ENCODE measurements at places on chromosomes 12 and 14. TPM values are rescaled to one million over a fixed set of nuclear protein-coding genes. Genes with fewer than 3 reads are reported as not detected.

Gene KRT77
- total RNA-seq, result not detected

Gene FAM234B
- 36.3 TPM for total RNA-seq

DNA sequence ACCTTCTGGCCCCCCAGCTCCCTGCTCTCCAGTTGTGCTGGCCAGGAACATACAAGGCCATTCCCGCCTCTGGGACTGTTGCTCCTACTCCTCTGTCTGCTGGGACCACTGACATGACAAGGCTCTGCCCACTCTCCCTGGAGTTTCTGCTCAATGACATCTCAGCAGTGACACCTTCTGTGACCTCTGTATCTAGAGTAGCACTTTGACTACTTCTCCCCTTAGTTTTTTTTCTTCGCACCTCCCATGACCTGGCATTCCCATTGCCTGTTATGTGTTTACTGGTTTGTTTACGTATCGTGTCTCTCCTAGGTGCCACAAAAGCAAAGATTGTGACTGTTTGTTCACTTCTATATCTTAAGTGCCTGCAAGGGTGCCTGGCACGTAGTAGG is 40.1 kb upstream of the TMEM263 start:
- DNase-seq, result no peak
- no peak overlapping the region for H3K27ac ChIP-seq
- H3K4me1 ChIP-seq, result peaks cover 11% of the 10 kb centered on the region
- H3K36me3 ChIP-seq, result no peaks in the 10 kb centered on the region
- peaks cover 5% of the 10 kb centered on the region for H3K27me3 ChIP-seq
- H3K4me3 ChIP-seq, result no peak overlapping the region

DNA sequence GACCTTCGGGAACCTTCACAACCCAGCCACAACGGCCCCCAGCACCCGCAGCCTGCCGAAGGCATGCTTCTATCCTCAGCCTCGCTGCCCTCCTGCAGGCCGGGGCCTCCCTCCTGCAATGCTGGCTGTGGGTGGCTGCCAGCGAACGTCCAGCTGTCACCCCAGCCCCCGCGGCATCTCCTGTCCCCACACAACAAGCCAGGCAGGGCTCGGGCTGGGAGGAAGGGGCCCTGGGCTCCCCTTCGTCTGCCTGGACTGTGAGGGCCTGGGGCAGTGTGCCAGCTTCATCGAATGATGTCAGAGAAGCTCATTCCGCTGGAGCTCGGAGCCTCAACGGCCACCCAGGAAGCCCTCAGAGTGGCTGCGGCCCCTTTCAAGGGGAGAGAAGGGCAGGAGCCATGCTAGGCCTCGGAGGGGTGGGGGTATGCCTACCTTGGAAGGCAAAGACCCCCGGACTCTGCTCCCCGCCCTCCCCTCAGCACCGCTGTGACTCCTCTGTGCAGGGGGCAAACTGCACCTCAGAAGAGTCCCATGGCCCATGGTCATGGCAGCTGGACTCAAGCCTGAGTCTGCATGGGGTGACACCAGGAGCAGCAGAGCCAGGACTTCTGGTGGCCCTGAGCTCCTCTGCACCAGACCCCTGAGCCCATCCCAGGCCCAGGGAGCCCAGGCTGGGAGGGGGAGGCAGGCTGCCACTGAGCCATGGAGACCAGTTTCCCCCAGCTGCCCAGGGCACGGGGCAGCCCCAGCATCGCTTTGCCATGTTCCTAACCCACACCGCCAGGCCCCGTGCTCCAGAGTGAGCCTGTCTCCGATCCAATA is 24.7 kb upstream of the C14orf180 start:
- no peaks in the 10 kb centered on the region for H3K4me1 ChIP-seq
- H3K27me3 ChIP-seq, result peaks cover 7% of the 10 kb centered on the region
- H3K36me3 ChIP-seq, result no peaks in the 10 kb centered on the region
- no peak for DNase-seq
- no peak overlapping the region for H3K4me3 ChIP-seq

DNA sequence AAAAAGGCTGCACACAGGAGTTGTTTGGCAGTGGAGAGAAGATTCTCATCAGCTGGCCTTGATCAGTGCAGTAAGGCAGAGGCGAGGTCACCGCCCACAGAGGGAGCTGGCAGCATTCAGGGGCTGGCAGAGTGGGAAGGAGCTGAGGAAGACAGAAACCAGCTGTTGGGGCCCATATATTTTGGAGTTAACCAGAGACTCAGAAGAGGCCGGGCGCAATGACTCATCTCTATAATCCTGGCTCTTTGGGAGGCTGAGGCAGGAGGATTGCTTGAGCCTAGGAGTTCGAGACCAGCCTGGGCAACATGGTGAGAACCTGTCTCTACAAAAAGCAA is 17.7 kb downstream of the SMCO2 start:
- peaks cover 3% of the 10 kb centered on the region for H3K27me3 ChIP-seq
- no peak overlapping the region for H3K27ac ChIP-seq
- no peaks in the 10 kb centered on the region for H3K36me3 ChIP-seq
- no peak for DNase-seq

- DNase-seq, result no peak
- no peak overlapping the region for H3K27ac ChIP-seq
- no peaks in the 10 kb centered on the region for H3K27me3 ChIP-seq
- no peak overlapping the region for H3K4me3 ChIP-seq
- no peaks in the 10 kb centered on the region for H3K36me3 ChIP-seq
Observed at GRCh38 chr14:84894254-84894653, 635.7 kb upstream of the FLRT2 start.

GRCh38 chr14:84493779-84494178 is 1036.2 kb upstream of the FLRT2 start:
- DNase-seq, result no peak
- H3K27me3 ChIP-seq, result no peaks in the 10 kb centered on the region
- H3K4me1 ChIP-seq, result no peaks in the 10 kb centered on the region
- no peaks in the 10 kb centered on the region for H3K36me3 ChIP-seq

- H3K36me3 ChIP-seq, result peaks cover 12% of the 10 kb centered on the region
- peaks cover 3% of the 10 kb centered on the region for H3K27me3 ChIP-seq
- no peak for DNase-seq
- H3K27ac ChIP-seq, result peak overlapping the region; percentile 75
- H3K4me3 ChIP-seq, result no peak overlapping the region
Observed at GRCh38 chr12:66132408-66132807, 1.9 kb upstream of the LLPH start.

DNA sequence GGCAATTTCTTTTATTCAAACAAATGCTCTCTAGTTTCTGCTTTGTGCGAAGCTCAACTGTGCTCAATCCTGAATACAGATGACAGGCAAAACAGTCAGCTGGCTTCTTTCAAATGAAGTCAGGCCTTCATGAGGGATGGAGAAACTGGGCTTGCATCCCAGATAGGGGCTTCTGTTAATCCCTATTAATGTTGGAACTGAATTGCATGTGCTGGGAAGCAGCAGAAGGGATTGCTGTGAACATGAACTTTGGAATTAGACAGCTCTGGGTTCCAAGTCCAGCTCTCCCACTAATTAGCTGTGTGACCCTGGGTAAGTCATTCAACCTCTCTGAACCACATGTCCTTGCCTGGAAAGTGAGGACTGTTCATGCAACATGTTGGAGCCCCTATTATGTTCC is 21.1 kb upstream of the CORO1C start:
- H3K4me3 ChIP-seq, result no peak overlapping the region
- peaks cover 5% of the 10 kb centered on the region for H3K4me1 ChIP-seq
- peaks cover 1% of the 10 kb centered on the region for H3K36me3 ChIP-seq
- H3K27me3 ChIP-seq, result peaks cover 2% of the 10 kb centered on the region

Gene SRRM4
- total RNA-seq, result 3.6 TPM

GRCh38 chr12:38904537-38905479 is 583 bp downstream of the CPNE8 start:
- DNase-seq, result peak; percentile 55
- H3K27ac ChIP-seq, result peak overlapping the region; percentile 91
- peaks cover 22% of the 10 kb centered on the region for H3K4me1 ChIP-seq
- H3K4me3 ChIP-seq, result peak overlapping the region; percentile 95
- H3K27me3 ChIP-seq, result peaks cover 14% of the 10 kb centered on the region

Gene SRP54
- total RNA-seq, result 47.7 TPM

Gene COX8C
- total RNA-seq, result not detected

GRCh38 chr12:116561181-116561821 is 2.1 kb downstream of the MAP1LC3B2 start:
- H3K4me1 ChIP-seq, result no peaks in the 10 kb centered on the region
- H3K27me3 ChIP-seq, result no peaks in the 10 kb centered on the region
- no peak overlapping the region for H3K4me3 ChIP-seq
- H3K27ac ChIP-seq, result no peak overlapping the region
- H3K36me3 ChIP-seq, result no peaks in the 10 kb centered on the region
- DNase-seq, result no peak

Gene PPP1CC
- total RNA-seq, result 152 TPM

DNA sequence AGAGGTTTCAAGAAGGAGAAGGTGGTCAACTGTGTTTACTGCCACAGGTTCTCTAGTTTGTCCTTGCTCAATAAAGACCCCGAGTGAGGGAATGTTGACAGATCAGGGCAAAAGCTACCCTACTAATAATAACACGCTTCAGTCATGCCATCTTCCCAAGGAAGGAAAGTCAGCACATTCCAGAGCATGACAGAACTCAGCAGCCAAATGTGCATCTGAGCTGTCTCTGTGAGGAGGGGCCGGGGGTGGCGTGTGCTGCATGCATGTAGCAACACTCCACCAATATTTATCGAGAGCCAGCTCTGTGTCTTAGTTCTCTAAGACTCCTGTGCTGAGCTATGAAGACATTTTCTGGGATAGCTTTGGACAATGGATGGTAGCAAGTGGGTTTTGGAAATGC is 260.4 kb downstream of the DPF3 start:
- no peak for DNase-seq
- H3K4me3 ChIP-seq, result no peak overlapping the region
- H3K4me1 ChIP-seq, result no peaks in the 10 kb centered on the region
- H3K27me3 ChIP-seq, result no peaks in the 10 kb centered on the region

GRCh38 chr12:3103806-3104205 is 26.6 kb downstream of the TSPAN9 start:
- DNase-seq, result no peak
- H3K36me3 ChIP-seq, result peaks cover 33% of the 10 kb centered on the region
- H3K4me1 ChIP-seq, result peaks cover 65% of the 10 kb centered on the region
- H3K27me3 ChIP-seq, result peaks cover 12% of the 10 kb centered on the region

Gene CALM1
- total RNA-seq, result 634 TPM

- peak; percentile 53 for DNase-seq
- no peak overlapping the region for H3K4me3 ChIP-seq
- no peaks in the 10 kb centered on the region for H3K36me3 ChIP-seq
- no peaks in the 10 kb centered on the region for H3K4me1 ChIP-seq
- no peak overlapping the region for H3K27ac ChIP-seq
- no peaks in the 10 kb centered on the region for H3K27me3 ChIP-seq
Observed at GRCh38 chr12:106345746-106346145, 11.8 kb upstream of the POLR3B start.

Gene CRIP2
- total RNA-seq, result 67.4 TPM

GRCh38 chr12:63814146-63814772 is 30.2 kb upstream of the SRGAP1 start:
- H3K36me3 ChIP-seq, result peaks cover 4% of the 10 kb centered on the region
- H3K27ac ChIP-seq, result no peak overlapping the region
- H3K27me3 ChIP-seq, result peaks cover 2% of the 10 kb centered on the region
- peaks cover 11% of the 10 kb centered on the region for H3K4me1 ChIP-seq
- no peak overlapping the region for H3K4me3 ChIP-seq

GRCh38 chr14:86574051-86574777 is 1044.3 kb downstream of the FLRT2 start:
- H3K27ac ChIP-seq, result no peak overlapping the region
- no peaks in the 10 kb centered on the region for H3K36me3 ChIP-seq
- DNase-seq, result no peak
- H3K27me3 ChIP-seq, result peaks cover 2% of the 10 kb centered on the region

Gene SERPINA3
- total RNA-seq, result not detected

DNA sequence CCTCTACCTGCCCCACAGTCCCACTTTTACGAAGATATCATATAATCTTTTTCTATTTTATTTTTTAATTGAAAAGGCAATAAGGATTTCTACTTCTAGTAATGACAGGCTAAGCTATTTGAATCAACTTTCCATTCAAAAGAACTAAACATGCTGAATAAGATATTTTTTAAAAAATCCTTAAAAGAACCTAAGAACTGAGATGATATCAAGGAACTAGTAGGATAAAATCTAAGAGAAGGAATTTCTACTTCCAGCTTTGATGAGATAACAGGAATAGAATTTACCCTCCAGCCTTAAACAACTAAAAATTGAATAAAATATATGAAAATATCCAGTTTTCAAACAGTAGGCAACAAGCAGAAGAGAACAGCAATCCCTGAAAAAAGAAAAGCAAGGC is 69.0 kb downstream of the TMEM116 start:
- H3K36me3 ChIP-seq, result peaks cover 3% of the 10 kb centered on the region
- H3K27ac ChIP-seq, result no peak overlapping the region
- H3K4me3 ChIP-seq, result no peak overlapping the region
- peaks cover 5% of the 10 kb centered on the region for H3K4me1 ChIP-seq
- DNase-seq, result no peak
- peaks cover 2% of the 10 kb centered on the region for H3K27me3 ChIP-seq

DNA sequence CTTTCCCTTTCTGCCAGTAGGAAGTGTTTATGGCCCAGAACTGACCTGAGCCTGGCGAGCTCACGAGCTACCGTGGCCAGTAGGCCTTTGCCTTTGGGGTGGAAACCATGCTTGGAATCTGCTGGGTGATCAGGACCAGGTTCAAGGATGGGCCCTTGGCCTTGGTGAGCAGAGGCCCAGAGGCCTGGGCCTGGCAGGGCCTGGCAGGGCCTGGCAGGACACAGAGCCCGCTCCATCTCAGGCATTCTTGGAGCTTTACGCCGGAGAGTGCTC is 184.8 kb upstream of the RTL1 start:
- no peak overlapping the region for H3K27ac ChIP-seq
- H3K27me3 ChIP-seq, result peaks cover 2% of the 10 kb centered on the region
- DNase-seq, result no peak
- H3K4me1 ChIP-seq, result peaks cover 4% of the 10 kb centered on the region
- H3K36me3 ChIP-seq, result no peaks in the 10 kb centered on the region

Gene SPTLC2
- 63.6 TPM for total RNA-seq

DNA sequence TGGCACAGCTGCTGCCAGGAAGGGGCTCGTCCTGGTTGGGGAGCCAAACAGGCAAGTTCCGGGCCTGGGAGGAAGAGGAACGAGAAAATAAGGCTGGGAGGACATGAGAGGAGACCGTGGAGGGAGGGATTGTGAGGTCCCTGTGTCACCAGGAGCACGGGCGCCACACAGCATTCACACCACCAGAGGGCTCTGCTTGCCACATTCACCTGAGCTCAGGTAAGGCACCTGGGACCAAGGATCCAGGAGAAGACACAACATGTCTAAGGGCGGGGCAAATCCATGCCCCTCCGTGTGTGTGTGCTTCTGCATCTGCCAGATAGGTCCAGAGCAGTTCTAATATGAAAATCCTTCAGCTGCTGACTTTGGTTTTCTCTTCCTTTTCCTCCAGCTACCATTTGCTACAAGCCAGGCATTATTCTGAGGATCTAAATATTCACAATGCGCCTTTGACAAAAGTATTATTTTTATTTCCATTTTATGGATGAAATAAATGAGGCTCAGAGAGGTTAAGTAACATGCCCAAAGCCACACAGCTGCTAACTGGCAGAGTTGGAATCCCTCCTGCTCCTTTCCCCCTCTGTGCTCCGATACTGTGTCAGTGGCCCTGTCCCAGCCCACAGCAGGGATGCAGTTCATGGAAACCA is 14.6 kb downstream of the RAPGEF3 start:
- DNase-seq, result no peak
- peaks cover 23% of the 10 kb centered on the region for H3K27me3 ChIP-seq
- peak overlapping the region; percentile 38 for H3K4me3 ChIP-seq
- H3K4me1 ChIP-seq, result peaks cover 16% of the 10 kb centered on the region
- peaks cover 52% of the 10 kb centered on the region for H3K36me3 ChIP-seq

Gene GLI1
- total RNA-seq, result 0.77 TPM

- DNase-seq, result no peak
- H3K36me3 ChIP-seq, result no peaks in the 10 kb centered on the region
- no peak overlapping the region for H3K4me3 ChIP-seq
- H3K27me3 ChIP-seq, result peaks cover 3% of the 10 kb centered on the region
Observed at GRCh38 chr14:52840877-52841276, 49.5 kb upstream of the GNPNAT1 start.

Gene VRTN
- 4.3 TPM for total RNA-seq

All from endothelial cell (in vitro differentiated cells).